ELR (cell line): ENCODE measurements at places on chromosomes 7 and 10.

DNA sequence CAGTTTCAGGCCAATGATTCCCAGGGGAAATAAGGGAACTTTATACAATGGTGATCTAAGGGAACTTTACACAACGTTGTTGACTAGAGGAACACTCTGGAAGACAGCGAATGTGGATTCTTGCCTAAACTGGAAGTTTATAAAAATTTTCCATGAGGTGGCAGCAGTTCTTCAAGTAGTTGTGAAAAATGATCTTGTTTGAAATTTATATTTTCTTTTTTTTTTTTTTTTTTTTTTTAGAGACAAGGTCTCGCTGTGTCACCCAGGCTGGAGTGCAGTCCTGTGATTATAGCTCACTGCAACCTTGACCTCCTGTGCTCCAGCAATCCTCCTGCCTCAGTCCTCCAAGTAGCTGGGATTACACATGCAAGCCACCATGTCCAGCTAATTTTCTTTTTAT is 32.1 kb upstream of the GTF2I start:
- peak; percentile 58 for DNase-seq

- no peak for DNase-seq
These were observed 160.8 kb downstream of the PKD1L1 start for GRCh38 chr7:47787249-47788069.

GRCh38 chr10:8247191-8247590 is 192.7 kb downstream of the GATA3 start:
- no peak for DNase-seq

DNA sequence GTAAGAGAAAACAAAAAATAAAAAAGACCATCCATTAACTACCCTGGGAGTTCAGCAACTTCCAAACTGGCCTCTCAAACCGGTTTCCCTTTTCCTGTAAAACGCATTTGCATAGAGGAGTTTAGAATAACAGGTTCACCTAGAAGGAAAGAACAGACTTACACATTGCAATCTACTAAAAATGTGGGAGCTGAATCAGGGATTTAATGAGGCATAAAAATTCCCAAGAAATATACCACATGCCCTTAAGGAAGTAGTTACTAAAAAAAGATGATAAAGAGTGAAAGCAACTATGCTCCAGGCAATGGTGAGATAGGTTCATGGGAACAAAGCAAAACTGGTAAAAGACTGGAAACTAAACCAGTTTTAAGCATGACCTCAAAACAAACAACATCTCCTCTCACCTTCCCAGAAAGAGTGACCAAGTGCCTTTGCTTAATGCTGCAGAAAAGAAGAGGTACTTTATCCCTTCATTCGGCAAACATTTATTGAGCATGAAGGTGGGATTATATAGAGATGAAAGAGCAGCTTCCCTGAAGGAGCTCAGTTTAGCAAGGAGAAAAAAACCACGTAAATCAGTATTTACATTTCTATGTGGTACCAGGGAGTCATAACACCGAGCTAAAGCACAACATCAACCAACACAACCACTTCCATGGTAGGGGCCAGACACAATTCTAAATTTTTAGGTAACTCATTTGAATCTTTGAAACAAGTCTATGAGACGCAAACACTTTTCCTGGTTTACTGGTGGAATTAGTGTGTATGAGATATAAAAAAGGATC is 152.8 kb downstream of the SGMS1 start:
- peak; percentile 30 for DNase-seq

- no peak for DNase-seq
These were observed 40.6 kb downstream of the SYPL1 start for GRCh38 chr7:106071356-106071998.

GRCh38 chr7:108143658-108144420 is 13.7 kb upstream of the LAMB4 start:
- no peak for DNase-seq

DNA sequence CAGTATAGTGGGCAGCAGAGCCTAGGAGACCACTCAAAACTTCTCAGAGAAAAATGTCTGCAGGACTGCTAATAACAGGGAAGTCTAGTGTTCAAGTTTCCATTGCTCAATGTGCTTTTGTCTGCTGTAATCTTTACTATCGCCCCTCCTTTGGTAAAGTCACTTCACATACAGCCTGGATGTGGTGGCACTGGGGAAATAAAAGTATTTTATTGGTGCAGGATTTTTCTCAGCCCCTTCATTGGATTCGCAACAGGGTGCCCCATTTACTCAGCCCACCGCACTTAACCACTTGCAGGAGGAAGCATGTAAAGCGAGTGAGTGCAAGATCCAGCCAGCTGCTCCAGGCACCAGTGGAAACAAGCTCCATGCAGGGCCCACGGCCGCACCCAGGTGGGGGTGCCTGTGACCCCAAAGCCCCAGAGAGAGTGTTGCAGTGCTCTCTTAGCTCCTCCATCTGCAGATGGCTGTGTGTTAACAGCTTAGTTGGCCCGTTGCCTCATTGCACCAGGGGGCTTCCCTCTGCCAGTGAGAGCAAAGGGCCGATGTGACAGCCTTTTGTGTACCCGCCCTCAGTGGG is 163.5 kb upstream of the TMEM72 start:
- no peak for DNase-seq

- no peak for DNase-seq
These were observed 4.9 kb downstream of the IPMK start for GRCh38 chr10:58262766-58263165.

DNA sequence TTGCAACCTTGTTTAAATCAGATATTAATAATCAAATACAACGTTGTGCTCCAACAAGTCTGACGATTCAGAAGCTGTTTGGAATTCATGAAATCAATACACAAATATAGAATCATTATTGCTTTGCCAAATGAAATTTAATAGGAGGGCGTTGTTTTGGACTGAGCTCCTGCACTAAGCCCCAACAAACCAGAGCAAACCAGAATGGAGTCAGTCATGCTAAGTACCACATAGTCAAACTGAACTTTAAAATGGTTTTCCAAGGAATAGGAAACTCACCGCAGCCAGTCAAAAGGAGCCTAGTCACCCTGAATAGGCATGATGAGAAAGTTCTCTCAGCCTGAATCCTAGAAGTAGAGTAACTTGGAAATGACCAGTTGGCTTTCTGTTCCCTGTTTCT is 53.7 kb downstream of the HACD1 start:
- no peak for DNase-seq

- no peak for DNase-seq
These were observed 191.4 kb downstream of the FAM107B start for GRCh38 chr10:14583252-14583651.

- DNase-seq = peak; percentile 68
These were observed 15.5 kb downstream of the CREB3L2 start for GRCh38 chr7:137986252-137987017.

DNA sequence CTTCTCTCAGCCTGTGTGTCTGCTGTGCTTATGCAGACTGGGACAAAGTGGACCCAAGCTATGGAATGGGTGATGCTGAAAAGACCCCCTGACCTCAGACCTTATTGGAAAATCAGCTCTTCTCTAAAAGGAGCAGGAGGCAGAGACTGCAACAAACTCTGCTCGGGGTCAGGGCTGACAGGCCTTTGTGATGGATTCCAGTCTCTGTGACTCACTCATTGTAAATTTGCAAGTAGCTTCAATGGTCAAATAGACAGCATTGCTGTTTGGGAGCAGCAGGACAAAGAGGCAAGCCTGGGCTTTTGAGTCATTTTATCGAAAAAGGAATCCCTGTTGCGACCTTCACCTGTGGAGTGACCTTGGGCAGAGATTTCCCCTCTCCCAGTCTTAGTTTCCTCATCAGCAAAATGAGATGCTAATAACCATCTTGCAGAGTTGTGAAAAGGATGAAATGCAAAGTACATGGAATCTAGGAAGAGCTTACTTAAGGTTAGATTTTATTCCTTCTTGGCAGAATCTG is 26.1 kb upstream of the GPR26 start:
- peak; percentile 31 for DNase-seq

- DNase-seq = peak; percentile 58
These were observed 11.5 kb downstream of the STEAP2 start for GRCh38 chr7:90222811-90223725.

DNA sequence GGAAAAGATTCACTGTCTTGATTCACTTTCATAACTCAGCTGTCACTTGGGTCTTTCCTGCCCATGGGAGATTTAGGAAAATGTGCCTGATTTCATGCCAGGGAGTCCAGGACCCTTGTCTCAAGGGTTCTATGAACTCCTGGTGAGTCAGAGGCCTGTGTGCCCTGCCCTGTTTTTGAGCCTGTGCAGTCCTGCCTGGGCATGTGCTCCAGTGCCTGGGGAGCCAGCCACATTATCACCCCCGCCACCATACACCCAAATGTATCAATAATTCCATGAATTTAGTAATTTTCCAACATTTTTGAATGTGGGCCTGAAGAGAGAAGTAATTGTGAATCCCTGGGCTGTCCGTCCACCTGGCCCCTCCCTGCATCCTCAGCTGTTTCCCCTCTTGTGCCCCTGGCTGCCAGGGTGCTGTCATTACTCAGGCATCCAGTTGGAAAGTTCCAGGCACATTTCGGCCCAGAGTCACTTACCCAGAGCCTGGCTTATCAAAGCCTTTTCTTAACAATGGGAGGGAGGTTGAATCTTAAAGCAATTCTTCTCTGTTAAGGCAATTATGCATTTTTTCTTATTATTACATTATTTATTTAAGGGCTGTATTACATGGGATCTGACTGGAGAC is 287.8 kb upstream of the CDC14C start:
- DNase-seq = no peak

GRCh38 chr7:108669958-108670357 is 100.3 kb downstream of the DNAJB9 start:
- no peak for DNase-seq

DNA sequence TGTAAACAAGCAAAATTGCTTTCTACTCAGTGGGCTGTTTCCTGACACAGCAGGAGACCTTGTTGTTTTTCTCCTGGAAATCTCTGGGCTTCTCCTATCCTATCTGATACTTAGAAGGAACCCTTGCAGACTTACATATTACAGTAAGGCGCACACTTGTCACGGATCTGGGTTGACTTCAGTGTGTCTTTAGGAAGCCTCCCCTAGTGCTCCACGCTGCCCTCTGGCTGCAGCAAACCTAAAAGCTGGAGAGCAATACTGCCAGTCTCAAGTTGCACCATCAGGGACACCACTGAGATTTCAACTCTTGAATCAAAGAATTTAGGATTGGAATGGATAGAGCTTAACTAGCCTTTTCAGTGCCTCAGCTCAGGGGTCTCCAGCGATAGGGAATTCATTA is 495.3 kb downstream of the LRMDA start:
- DNase-seq = no peak

DNA sequence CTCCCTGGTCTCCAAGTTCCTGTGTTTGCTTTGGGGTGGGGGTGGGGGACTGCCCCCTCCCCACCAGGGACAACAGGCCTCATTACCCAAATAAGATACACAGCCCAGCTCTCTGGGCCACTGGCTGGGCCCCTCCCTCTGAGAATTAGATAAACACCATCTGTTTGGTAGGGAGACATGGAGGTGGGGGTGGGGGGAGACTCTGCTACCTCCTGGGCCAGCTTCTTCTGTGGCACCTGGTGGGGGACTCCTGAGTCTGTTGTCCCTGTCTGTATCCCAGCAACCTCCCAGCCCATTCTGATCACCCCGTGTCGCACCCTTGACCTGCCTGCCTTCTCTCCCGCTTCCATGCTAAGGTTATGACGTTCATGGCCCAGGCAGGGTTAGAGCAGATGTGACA is 5.8 kb downstream of the MLXIPL start:
- no peak for DNase-seq

DNA sequence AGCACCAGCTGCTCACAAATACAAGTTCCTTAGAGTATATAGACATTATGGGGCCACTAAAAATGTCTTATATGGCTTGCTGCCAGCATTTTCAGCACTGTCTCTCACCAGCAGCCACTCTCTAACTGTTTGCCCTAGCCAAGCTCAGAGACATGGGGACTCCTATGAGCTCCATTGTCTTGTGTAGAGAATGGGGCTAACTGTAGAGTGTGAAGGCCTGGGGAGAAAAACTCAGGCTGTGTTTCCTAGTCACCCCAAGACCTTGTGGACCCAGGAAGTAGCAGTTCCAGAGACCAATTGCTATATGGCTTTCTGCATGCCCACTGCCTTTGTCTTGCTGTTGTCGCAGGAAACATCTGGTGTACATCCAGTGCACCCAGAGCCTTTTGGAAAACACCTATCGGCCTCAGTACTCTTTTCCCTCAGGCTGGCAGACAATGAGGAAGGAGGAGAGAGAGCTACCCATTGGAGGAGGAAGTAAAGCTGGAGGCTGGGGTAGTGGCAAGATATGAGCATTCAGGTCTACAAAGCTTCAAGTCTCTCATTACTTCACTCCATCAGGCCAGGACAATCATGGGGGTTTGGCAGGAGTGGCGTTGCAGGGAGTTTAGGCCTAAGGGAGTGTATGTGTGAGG is 28.4 kb downstream of the ENTPD1 start:
- DNase-seq = no peak

DNA sequence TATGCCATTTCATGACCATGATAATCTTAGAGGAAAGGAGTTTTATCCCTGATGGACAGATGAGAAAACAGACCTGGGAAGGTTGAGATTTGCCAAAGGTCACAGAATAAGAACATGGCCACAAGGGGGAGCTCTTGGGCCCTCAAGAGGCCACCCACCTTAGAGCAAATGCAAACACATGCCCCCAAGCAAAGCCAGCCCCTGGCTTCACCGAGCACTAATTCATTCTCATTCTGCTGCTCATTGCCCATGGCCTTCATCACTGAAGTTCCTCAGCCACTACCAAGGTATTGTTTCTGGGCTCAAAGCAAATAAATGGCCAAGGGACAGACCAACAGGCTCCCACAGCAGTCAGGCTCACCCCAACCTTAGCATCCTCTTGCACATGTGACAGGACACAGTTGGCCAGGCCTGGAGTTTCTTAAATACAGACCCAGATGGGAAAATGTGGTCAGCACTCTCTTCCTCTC is 44.2 kb downstream of the PDLIM1 start:
- peak; percentile 88 for DNase-seq

DNA sequence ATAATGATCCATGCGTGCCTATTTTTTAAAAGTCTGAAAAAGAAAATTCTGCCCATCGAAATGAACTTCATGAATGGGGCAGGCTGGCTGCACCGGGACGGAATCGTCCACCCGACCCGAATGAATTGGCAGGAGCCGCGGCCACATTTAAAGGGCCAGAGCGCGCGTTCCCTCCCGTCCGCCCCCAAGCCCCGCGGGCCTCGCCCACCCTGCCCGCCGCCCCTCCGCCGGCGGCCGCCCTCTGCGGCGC is 319 bp upstream of the GATA3 start:
- DNase-seq = peak; percentile 45

GRCh38 chr10:3654496-3654895 is 130.5 kb downstream of the KLF6 start:
- peak; percentile 46 for DNase-seq

DNA sequence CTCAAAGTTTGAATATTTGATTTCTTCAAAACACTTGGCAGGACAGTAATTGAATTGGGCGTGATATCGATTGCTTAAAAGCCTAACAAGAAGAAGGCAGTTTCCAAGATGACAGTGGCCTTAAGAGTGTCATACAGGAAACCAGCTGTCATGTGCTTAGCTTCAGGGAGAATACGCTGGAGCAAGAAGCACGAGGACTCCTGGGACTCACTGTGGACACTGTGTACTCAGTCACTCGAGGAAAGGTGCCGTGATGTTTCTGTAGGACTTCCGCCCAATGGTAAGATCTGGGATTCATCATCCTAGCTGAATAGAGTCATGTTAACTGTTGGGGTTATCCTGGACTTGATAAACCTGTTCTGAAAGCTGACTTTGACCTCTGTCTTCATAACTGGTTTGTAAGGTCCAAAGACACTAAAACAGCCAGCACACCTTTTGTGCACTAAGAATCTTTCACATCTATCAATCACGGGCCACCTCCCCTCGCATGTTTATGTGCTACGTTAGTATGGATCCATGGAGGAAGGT is 113.5 kb downstream of the CELF2 start:
- no peak for DNase-seq
